ENCODE measurements at places on chromosomes 16 and 17.

DNA sequence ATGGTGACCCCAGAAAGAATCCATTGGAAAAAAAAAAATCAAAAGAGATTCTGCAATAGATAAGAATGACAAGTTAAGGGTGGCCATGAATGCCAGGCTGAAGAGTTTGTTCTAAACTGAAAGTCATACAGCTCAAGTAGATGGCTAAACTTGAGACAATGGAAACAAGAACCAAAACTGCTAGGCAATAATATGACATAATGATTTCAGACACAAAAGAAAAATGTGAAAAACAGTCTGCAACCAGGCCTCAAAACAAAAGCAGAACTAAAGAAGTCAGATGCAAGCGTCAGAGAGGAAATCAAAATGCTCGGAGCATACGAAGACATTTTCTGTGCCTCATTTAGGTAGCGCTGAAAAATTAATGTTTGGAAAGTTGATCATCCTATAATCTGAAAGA is 54.4 kb upstream of the YPEL2 start:
- DNase-seq, result no peak

DNA sequence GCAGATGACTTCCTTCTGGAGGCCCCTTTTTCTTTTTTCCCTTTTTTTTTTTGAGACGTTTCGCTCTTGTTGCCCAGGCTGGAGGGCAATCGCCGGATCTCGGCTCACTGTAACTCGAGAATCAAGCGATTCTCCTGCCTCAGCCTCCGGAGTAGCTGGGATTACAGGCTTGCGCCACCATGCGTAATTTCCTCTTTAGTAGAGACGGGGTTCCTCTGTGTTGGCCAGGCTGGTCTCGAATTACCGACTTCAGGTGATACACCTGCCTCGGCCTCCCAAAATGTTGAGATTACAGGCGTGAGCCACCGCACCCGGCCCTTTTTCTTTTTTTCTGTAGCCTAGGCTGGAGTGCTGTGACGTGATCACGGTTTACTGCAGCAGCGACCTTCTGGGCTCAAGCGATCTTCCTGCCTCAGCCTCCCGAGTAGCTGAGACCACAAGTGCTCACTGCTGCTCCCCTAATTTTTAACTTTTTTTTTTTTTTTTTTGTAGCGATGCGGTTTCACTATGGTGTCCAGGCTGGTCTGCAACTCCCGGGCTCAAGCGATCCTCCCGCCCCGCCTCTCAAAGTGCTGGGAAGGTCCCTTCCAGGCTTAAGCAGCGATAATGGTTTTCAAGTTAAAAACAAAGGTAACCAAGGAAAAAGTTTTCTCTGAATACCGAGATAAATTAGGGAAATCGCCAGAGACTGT is 956 bp upstream of the IST1 start:
- peak; percentile 27 for DNase-seq

DNA sequence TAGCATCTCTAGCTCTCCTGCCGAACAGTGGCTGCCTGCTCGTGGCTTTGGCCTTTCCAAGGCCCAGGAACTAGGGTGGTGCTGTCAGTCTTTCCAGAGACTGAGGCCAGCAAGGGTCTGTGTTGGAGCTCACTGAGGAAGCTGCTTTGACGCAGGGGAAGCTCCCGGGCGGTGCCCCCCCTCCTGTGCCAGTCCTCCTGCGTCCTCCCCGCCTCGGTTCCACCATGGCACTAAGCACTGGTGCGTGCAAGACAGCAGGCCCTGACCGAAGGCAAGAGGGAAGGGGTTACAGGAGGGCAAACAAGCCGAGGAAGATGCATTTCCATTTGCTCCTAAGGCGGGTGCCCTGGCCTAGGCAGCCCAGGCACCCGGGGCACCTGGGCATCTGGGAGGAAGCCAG is 4.5 kb downstream of the CYB561 start:
- no peak for DNase-seq

DNA sequence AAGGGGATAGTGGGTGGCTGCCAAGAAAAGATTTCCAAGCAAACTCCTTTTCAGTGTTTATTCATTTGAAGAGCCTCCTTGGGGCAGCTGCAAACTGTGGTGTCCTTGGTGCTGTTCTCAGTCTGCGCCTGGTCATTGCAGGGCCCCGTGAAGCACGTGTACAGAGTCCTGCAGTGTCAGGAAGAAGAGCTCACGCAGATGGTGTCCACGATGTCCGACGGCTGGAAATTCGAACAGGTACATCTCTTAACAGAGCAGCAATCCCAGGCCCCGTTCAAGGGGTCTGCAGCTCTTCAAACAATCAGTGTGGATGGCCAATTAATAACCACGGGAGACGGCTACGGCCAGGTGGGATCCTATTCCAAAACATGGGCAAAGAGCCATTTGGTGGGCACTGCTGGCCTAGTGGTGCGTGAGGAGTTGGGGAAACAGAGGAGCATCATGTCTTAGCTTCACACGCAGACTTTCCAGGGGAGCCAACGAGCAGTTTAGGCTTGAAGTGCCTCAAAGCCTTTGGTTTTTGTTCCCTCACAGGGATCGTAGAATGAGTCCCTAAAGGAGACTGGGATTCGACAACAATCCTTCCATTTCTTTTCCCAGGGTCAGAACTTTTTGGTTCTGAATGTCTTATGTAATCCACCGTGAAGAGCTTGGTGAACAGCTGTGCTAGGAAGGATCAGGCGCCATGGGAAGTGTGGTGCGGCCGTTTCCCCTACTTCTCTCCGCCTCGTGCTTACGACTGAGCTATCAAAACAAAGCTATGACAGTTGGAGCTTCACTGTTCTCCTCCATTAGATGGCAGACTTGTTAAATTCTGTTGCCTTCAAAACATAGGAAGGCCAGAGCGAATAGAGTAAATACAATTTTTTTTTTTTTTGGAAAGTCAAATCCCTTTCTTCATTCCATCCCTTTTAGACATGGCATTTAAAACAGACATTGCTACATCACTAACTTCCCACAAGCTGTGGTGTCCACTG is 12.6 kb downstream of the KCTD2 start:
- no peak for DNase-seq

DNA sequence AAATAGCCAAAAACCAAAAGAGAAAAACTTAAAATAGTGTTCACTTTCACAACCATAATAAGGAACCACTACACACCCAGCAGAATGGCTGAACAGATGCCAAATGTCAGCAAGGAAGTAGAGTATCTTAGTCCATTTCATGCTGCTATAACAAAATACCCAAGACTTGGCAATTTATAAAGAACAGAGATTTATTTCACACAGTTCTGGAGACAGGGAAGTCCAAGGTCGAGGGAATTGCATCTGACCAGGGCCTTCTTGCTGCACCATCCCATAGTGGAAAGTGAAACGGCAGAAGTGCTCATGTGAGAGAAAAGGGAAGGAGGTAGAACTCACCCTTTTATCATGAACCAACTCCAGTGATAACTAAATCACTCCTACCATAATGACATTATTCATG is 33.8 kb upstream of the CCL22 start:
- no peak for DNase-seq

- DNase-seq, result no peak
Measured at GRCh38 chr17:52155301-52155700, 3.2 kb downstream of the CA10 start.

DNA sequence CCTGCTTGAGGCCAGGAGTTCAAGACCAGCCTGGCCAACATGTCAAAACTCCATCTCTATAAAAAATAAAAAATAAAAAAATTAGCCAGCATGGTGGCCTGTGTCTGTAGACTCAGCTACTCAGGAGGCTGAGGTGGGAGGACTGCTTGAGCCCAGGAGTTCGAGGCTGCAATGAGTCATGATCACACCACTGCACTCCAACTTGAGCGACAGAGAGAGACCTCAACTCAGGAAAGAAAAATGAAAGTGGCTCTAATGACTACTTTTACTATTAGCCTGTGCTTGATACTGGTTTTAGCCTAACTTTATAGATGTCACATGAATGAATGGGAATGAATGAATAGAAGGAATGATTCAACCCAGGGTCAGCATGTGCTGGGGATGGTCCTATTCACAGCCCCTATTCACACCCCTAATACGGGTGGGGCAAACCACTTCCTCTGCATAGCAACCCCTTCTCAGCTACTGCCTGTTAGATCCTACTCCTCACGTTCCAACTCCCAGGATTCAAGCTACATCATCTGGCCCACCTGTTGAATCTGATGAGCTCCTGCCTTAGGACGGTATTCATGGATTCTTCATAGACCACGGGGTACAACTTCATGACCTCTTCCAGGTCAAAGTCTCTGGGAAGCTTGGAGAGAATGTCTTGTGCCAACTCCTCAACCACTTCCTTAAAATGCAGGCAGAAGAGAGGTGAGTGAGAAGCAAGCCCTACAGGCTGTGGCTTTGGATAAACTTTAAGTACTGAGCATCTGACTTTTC is 40.5 kb downstream of the LYRM1 start:
- DNase-seq, result no peak

DNA sequence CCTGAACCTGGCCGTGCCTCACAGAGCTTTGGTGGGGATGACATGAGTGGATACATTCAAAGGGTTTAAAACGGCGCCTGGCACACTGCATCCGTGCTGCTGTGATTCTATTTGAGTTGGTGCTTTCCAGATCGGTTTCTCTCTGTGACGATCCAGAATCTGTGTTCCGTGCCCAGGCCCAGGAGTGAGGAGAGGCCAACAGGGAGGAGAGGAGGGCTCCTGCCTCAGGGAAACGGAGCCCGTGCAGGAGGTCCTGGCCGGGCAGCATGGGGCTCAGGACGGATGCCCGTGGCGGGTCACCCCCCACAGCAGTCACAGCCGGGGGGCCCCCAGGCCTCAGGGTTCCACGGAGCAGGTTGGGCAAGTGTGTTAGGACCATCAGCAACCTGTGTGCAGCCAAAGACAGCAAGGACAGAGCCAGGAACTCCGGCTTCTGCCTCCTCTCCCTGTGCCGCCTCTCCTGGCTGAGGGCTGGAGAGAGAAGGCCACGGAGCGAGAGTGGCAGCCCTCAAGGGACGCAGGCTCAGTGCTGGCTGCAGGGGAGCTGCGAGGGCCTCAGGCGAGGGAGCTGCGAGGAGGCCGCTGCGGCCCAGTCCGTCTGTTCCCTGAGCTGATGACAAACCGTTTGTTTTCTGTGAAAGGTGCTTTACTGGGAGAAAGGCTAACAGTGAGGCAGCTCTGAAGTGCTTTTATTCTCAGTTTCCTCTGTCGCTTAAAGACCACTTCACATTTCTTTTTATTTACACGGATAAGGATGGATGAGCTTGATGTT is 99.3 kb downstream of the METRNL start:
- no peak for DNase-seq

DNA sequence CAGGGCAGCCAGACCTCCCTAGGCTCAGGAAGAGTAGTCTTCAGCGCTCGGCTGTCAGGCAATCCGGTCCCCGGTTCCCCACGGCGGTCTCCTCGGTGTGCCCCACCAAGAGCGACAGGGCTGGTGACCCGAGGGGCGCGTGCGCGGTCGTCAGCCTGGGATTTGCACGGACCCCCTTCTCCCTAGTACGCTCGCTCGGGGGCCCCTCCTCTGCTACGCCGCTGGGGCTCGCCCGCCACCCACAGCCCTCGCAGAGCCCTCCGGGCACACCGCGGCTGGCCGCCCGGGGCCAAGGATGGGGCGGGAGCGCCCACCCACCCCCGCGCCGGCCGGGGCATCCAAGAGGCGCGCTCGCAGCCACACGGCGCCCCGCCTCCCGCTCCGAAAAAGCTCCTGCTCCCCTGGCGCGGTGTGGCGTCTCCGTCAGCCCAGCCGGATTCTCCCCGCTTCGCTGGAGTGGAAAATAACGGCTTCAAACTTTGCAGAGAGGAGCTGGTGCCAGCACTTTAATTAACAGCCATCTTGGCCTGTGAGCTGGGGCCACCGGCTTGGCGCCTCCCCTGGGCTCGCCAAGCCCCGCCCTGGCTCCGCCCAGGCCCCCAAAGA is 2.1 kb upstream of the C1QL1 start:
- peak; percentile 23 for DNase-seq

DNA sequence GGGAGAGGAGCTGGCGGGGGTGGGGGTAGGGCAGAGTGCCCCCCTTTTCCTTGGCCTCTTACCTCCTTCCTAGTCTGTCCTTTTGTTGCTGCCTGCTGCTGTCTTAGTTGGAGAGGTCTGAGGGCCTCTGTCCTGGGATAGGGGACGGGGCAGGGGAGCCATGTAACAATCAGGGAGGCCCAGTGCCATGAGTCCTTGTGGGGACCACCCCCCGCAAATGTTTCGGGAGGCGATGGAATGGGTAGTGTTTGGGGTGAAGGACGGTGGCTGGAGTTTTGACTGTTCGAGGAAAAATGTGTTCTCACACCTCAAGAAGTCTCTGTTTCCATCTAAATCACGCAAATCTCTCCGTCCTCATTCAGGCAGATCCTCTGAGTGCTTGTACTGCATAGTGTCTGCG is 99.0 kb downstream of the OR1D5 start:
- DNase-seq, result no peak

DNA sequence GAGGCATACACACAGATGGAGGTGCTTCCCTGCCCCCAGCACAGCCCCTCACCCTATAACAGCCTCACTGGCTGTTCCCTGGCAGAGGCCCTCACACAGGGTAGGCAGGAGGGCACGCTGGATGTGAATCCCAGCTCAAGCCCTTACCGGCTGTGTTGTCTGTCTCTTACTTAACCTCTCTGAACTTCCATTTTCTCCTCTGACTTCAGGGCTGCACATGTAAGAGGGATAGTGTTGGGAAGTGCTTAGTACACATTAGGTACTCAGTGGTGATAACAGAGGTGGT is 24.6 kb upstream of the EIF1 start:
- no peak for DNase-seq

DNA sequence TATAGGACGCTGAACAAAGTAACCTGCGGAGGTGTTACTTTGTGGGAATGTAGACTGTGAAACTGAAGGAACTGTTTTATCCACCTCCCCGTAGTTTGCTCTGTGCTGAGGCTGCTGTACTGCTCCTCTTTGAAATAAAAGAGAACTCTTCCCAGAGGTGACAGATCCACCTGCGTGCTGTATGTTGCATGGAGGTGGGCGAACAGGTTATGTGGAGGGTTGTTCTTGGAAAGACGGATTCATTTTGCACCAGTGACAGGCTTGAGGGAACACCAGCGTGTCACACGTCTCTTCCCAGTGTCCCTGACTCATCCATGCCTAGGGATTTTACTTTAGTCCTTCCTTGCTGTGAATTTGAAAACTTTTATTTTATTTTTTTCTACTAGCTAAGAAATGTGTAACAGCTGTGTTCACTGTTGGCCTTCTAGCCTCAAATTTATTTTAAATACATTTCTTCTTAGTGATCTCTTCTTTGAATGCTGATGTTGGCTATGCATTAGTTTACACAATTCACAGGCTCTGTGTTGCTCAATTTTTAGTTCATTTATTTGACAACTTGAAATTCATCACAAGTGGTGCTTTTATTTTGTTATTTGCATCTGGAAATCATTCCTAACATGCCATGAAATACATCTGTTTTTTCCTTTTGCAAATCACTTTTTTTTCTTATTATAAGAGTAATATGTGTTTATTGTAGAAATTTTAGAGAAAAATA is 512.4 kb downstream of the CDH13 start:
- DNase-seq, result no peak

DNA sequence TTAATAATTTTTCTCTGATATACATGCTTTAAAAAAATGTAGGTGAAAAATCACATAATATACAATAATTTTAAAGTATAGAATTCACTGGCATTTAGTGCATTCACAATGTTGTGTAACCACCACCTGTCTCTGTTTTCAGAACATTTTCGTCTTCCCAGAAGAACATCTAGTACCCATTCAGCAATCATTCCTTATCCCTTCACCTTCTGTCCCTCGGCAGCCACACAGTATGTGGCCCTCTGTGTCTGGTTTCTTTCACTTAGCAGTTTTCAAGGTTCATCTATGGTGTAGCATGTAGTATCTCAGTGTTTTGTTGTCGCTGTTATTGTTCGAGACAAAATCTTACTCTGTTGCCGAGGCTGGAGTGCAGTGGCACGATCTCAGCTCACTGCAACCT is 33.6 kb downstream of the PRPSAP2 start:
- DNase-seq, result no peak
